ENCODE measurements at places on chromosomes 2 and 18.

- no peak for DNase-seq
Observed at GRCh38 chr2:215071676-215072075, 66.8 kb downstream of the ABCA12 start.

GRCh38 chr2:120103723-120104467 lies 91.0 kb downstream of the EPB41L5 start:
- DNase-seq: no peak

GRCh38 chr2:3222636-3223035 lies 155.0 kb downstream of the EIPR1 start:
- no peak for DNase-seq

- no peak for DNase-seq
Observed at GRCh38 chr2:96795076-96795475, 21.0 kb upstream of the CNNM3 start.

GRCh38 chr2:208250388-208250787 lies 4.5 kb downstream of the IDH1 start:
- no peak for DNase-seq

DNA sequence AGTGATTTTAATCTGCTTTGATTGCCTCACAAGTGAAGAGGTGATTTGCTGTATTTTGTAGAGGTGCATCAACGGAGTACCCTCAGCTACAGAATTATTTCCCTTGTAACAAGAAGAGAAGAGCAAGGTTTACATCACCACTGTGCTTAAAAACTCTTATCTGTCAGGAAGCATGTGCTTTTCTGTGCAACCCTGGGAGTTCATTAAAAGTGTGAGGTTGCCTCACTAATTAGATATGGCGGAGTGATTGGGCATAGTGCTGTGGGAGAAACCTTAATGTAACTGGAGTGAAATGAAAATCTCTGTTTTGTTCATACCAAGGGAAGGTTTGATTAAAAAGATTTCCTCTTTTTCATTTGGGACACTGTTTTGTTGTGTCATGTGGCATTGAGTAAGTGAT lies 544.7 kb downstream of the PARD3B start:
- DNase-seq: no peak

DNA sequence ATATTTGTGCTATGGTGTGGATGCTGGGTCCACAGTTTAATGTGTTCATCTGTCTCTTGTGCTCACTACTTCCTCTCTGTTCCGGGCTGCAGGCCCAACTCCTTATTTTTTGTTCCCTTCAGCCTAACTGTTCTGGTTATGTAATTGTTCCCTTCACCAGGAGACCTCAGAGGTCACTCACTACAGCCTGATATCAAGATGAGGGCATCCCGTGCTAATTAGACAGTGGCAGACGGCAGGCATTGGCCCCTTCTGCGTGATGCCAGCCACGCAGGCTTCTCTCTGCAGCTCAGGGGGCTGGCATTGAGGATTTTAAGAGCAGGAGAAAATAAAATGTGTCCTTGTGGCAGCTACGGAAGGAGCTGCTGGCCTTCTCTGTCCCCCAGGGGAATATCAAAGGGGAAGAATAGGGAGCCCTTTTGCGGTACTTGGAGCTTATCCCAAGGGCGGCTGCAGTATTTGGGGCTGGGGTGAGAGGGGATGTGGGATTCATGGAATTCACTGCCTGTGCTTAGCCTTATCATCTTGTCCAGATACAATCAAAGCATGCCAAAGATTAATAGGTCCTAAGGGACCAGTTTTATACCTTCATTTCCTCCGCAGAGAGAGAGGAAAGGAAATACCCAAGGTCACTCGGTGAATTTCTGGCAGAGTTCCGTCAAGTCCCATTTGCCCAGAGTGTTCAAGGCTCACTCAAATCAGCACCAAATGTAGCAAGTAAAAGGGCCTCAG lies 53.3 kb upstream of the TRIB2 start:
- DNase-seq: no peak

DNA sequence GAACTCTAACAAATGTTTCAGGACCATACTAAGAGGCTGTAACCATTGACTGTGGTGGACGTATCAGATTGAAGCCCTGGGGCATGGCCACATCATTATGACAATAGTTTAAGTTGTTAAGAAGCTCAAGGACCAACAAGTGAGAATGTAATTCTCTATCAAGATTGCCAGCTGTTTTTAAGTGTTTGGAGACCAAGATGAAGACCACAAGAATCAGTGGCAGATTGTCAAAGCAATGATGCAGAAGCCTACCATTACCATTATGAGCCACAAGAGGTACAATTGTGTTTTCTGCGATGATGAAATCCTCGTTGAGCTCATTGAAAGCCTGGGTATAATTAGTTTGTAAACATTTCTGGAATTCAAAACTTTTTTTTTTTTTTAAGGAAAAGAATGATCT lies 261.1 kb upstream of the ZEB2 start:
- DNase-seq: no peak

DNA sequence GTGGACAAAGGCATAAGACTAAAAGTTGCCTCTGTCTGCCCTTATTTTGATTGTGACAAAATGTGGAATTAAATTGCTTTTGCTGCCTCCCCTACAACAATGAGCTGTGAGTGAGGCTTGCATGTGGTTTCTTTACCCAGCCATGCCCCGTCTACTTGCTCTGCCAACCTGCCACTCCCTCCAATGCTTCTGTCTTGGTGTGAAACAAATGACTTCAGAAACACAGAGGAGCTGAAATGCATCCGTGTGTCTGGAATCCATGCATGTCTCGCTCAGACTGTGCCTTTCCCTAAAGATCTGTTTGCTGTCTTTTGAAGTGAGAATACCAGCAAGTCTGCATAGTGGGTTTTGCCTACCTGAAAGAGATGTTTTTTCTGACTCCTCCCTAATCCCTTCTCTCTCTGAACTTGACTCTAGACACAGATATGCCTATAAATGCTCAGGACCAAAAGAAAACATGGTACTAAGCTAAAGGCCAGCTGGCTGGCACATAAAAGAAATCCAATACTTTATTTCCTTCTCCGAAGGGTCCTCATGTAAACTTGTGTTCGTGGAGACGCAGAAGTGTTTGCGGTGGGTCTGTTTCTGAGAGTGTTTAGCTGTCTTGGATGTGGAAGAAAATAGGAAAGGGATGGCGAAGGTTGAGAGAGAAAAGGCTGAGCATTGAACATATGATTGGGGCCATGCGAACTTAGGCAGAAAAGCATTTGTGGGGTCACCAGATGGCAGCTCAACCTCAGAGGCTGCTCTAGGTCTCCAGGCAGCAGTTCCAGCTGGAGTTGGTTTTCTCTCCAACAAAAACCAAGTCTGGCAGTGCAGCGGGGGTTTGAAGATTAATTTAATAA lies 120.5 kb downstream of the CCBE1 start:
- DNase-seq: no peak

DNA sequence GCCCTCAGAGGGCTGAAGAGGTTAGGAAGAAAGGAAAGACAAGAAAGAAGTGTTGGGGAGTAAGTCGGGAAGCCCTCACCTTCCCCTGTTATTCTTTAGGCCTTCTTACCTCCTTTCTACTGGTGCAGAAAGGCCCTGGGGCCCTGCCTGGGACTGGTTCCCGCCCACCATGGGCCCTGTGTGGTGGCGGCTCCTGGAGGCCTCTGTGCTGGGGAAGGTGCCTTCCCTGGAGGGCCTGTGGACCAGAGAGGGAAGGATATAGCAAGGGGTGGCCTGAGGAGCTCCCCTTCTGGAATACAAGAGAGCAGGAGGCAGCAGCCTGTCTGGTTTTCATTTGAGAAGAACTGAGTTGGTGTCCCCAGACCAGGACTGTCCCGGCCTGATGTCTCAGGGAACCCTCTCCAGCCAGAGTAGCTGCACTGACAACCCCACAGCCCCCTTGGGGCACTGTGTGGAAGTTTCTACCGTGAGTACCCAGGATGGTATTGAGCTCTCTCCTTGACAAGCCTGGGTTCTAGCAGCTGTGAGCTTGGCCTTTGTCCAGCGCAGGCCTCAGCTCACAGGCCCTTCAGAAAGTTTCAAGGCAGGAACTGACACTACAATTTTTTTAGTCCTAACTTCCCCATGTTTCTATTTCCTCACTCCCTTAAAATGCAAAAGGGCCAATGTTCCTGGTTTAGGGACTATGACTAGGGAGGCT lies 47.1 kb downstream of the EFR3B start:
- no peak for DNase-seq

DNA sequence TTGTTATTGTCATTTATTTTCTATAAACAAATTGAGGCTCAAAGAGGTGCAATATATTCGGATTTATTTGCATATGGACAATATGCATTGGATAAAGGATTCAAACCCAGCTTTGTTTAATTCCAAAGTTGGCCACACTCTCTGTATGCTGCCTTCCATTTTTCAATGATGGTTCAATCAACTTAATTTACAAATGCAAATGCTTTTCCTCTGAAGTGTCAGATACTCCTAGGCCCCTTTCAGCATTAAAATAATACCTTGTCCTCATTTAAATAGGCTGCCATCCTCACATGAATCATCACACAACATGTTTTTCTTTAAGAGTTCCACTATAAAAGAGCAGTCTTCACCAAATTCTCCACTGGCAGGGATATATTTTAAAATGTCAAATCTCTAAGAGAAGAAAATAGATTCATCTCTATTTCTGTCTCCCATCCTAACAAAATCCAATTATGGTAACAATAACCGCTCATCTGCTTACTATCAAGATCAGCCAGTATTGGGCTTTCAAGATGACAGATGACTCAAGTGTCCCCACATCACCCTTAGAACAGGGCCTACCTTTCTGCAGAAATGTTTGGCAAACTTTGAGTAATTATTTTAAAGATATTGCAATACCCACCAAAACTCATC lies 114.8 kb downstream of the SCG2 start:
- DNase-seq: no peak

- no peak for DNase-seq
Observed at GRCh38 chr2:172248381-172248780, 145.7 kb upstream of the DLX2 start.

DNA sequence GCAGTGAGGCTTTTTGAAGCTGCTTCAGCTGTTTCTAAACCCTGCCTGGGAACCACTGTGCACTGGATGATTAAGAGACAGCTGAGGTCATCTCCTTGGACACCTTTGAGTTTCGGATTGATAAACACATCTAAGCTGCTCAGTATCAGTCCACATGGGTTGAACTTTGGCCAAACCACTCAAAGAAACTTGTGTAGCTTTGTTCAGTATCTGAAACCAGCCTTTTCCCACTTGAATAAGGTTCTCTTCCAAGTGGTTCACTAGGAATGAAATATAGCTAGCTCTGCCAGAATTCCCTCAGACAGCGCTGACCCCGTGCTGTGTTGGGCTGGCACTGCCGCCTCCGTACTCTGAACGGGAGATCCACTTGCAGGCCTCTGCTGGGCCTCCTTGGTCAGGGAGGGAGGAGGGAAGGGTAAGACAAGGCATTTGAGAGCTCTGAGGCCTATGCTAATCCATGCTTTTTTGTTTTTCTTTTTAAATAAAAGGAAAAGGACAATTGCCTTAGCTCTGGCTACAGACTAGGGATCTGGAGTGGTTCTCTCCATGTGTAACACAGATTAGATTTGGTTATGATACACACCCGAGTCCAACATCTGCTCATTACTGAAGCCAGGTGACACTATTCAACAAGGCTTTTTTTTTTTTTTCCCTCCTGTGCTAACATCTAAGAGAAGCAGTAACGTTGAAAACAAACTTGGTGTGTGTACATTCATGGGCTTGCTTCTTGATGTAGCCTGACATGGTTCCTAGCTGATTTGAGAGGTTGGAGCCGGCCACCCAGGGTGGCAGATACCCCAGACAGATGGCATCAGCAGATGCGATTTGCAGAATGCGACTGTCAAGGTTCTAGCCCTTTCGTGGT lies 67.7 kb downstream of the NCK2 start:
- DNase-seq: no peak

DNA sequence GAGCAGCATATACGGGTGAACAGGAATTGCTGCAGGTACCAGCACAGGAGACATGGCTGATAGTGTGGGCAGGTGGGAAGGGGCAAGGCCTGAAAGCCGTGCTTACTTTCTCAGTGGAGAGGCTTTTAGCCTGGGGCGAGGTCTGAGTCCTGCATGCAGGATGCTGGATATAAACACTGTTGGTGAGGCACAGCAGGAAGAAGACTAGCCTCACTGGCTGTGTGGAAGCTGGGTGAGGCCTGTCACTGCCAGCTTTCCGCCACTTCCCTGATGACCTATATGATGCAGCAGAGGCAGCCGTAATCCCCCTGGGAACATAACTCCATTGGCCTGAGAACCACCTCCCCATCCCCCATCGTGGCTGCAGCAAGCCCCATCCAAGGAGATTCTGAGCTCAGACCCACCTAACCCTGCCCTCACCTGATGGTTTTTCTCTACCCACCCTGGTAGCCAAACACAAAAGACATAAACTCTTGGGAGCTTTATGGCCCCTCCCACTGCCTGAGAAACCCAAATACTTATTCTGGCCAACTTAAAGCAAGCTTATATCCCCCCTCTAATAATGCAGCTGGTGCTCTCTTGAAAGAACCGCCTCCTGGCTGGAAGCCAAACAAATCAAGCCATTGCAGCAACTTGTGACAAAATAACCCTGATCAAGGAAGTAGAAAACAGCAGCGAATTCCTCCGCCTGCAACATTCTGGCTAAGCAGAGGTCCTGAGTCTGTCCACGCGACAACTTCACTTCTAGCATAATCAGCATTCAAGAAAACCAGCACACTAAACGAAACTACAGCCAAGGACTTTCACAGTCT lies 54.6 kb upstream of the DSC1 start:
- no peak for DNase-seq

- DNase-seq: no peak
Observed at GRCh38 chr2:181231886-181232621, 225.1 kb upstream of the ITGA4 start.

DNA sequence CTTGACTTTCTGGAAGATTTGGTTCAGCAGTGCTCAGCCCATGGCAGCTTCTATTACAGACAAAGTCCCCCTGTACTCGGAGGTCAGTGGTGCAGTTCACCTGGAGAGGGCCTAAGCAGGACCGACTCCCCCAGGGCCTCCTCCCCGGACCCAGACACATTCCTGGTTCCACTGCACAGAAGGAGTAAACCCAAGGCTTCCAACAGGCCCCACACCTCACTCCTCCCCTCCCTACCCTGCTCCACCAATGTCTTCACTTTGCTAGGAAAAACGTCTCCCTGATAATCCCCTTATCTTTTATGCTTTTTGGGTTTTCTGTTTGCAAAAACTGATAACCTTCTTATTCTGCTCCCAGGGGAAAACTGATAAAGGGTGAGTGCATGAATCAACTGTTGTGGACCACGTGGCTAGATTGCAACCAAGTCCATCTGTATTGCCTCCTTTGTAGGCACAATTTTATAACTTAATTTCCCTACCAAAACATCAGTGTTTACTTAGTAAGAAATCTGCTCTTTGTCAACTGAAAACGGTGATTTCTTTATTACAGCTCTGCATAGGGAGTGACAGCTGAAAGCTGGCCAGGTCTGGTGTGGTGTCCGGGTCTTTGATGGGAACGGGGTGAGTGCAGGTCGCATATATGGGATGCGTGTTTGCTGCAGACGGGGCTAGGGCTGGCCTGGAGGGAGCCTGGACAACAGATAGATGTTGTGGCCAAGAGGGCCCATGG lies 202.5 kb downstream of the GLI2 start:
- no peak for DNase-seq

- no peak for DNase-seq
Observed at GRCh38 chr2:27021253-27022049, 11.3 kb upstream of the TMEM214 start.
